Cerebellum (tissue), 4 donors: ENCODE measurements at places on chromosomes 1 and 21. TPM values are rescaled to one million over a fixed set of nuclear protein-coding genes. Genes with fewer than 3 reads are reported as not detected.

The OR2T11 gene
- total RNA-seq = not detected

The KIAA0319L gene
- 59.1 TPM for total RNA-seq

The MYOG gene
- total RNA-seq = not detected

The DNAJC28 gene
- total RNA-seq = 5.1 TPM

The CELA2B gene
- total RNA-seq = not detected

The PLPP3 gene
- 64.6 TPM for total RNA-seq

The KRTAP27-1 gene
- not detected for total RNA-seq

The GBP7 gene
- total RNA-seq = not detected

The MSH4 gene
- 0.73 TPM for total RNA-seq

The CYP2J2 gene
- 0.36 TPM for total RNA-seq

The PLD5 gene
- total RNA-seq = 16.5 TPM

The SH2D5 gene
- 2.1 TPM for total RNA-seq

The OR2L3 gene
- 1.9 TPM for total RNA-seq

The NMNAT2 gene
- total RNA-seq = 46.0 TPM

The SLC44A5 gene
- total RNA-seq = 31.6 TPM

The GPR137B gene
- total RNA-seq = 34.5 TPM

The CLCNKA gene
- total RNA-seq = not detected

The NOS1AP gene
- total RNA-seq = 5.5 TPM

The UBXN10 gene
- 2.6 TPM for total RNA-seq

The SLC25A44 gene
- total RNA-seq = 12.1 TPM

The FLG2 gene
- total RNA-seq = not detected

The DTL gene
- 11.4 TPM for total RNA-seq

The S100A7 gene
- not detected for total RNA-seq

The FAM78B gene
- 11.6 TPM for total RNA-seq

The RHBDL2 gene
- total RNA-seq = 0.18 TPM

The RNF223 gene
- not detected for total RNA-seq

The MAP1LC3C gene
- total RNA-seq = 1.00 TPM

The CCT3 gene
- 162 TPM for total RNA-seq

The HOOK1 gene
- total RNA-seq = 17.2 TPM

The GSTM1 gene
- 5.1 TPM for total RNA-seq

The SPOCD1 gene
- total RNA-seq = not detected
